H7 (cell line): ENCODE measurements at places on chromosomes 7 and 10.

- no peak for DNase-seq
Observed at GRCh38 chr7:3179456-3179855, 121.6 kb upstream of the SDK1 start.

- no peak for DNase-seq
Observed at GRCh38 chr7:116598278-116598677, 73.4 kb downstream of the CAV1 start.

GRCh38 chr7:151424799-151425198 is 15.0 kb upstream of the WDR86 start:
- DNase-seq: no peak

DNA sequence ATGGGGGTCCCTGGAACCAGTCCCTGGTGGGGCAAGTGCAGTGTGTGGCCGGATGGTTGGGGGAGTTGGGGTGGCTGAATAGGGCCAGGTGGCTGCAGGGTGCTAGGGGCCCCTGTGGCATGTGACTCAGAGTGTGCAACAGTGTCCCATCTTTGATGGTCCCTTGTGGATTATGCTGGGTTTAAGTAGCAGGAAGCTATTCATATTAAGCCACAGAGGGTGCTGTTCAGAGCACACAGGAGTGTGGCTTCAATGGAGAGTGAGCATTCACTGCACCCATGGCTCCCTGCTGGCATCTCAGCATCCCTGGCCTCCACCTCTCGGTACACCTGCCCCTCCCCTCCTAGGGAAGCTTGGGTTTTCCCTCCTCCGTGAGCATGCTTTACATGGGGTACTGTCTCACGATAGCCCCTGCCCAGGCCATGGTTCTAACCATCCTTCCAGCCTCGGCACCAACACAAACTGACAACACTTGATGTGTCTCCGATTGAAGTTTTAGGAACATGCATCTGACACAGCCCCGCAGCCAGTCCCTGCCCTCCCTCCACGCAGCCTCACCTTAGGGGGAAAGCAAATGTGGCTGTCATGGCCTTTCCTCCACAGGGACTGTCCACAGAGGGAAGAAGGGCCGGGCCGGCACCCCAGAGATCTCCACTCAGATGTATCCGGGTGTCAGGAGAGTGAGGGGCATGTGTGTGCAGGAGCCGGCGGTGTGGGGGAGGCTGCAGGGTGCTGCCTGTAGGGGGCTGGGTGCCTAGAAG is 30.4 kb upstream of the PPIF start:
- peak; percentile 64 for DNase-seq

DNA sequence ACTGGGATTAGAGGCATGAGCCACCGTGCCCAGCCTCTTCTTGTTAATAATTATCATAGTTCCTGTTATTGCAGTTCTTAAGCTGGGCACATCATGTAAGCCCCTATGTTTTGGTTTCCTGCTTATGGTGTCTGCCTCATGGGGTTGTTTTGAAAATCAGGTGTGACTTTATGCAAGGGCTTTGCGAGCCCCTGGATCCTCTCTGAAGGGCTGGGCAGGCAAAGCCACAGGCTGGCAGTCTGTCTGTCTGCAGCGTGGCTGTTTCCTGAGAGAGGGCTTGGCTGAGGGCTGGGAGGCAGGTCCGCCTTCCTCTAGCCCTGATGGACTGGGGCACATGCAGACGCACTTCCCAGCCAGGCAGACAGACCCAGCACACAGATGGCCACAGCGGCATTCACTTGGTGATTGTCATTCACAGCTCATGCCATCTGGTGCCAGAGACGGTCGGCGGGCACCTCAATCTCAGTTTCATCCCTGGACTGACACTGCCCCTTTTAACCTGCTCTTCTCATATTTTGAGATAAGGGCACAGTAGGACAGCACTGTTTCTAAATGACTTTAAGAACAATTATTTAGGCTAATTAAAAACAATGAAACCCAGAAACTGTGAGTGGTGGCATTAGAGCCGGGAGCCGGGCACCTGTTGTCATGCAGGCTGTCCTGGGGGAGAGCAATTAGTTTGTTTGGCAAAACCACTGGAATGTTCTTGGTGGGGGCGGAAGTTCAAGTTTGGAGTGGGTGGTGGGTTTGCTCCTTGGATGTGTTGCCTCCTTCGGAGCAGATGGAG is 35.5 kb downstream of the RBM20 start:
- DNase-seq: peak; percentile 22

- DNase-seq: no peak
Observed at GRCh38 chr10:117689566-117689965, 147.0 kb downstream of the EMX2 start.

- DNase-seq: no peak
Observed at GRCh38 chr7:47233996-47234395, 347.9 kb downstream of the TNS3 start.

GRCh38 chr10:25842146-25842545 is 91.9 kb upstream of the MYO3A start:
- DNase-seq: no peak

GRCh38 chr7:1103009-1103788 is 15.3 kb downstream of the GPER1 start:
- DNase-seq: no peak

DNA sequence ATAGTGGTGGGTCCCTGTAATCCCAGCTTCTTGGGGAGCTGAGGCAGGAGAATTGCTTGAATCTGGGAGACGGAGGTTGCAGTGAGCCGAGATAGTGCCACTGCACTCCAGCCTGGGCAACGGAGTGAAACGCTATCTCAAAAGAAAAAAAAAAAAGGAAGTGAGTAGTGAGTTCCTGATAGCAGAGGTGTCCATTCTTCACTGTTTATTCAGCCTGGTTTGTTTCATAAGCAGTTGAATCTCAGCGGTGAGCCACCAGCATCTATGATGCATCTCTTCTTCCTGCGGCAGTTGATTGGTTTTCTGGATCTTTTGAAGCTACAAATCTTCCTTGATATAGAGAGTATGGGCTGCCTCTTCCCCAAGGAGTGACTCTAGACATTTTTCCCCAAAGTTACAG is 316.1 kb upstream of the MTPN start:
- DNase-seq: no peak

GRCh38 chr10:17066807-17067206 is 62.8 kb downstream of the CUBN start:
- DNase-seq: no peak

- DNase-seq: no peak
Observed at GRCh38 chr7:150737265-150738055, at the start of gene GIMAP5. TSS of gene GIMAP5 (plus strand) at chr7:150737418. CDS start at chr7:150740885, 3,467 bp downstream.

DNA sequence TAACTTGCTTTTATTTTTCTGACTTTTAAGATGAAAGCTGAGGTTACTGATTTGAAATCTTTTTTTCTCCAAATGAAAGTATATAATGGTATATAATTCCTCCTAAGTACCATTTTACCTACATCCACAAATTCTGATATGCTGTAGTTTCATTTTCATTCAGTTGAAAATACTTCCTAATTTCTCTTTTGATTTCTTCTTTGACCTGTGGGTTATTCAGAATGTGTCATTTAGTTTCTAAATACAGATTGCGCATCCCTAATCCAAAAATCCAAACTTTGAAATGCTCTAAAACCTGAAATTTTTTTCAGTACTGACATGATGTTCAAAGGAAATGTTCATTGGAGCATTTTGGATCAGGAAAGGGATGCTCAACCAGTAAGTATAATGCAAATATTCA is 168.7 kb downstream of the CELF2 start:
- no peak for DNase-seq

GRCh38 chr7:108020585-108020984 is 17.6 kb upstream of the LAMB1 start:
- no peak for DNase-seq

DNA sequence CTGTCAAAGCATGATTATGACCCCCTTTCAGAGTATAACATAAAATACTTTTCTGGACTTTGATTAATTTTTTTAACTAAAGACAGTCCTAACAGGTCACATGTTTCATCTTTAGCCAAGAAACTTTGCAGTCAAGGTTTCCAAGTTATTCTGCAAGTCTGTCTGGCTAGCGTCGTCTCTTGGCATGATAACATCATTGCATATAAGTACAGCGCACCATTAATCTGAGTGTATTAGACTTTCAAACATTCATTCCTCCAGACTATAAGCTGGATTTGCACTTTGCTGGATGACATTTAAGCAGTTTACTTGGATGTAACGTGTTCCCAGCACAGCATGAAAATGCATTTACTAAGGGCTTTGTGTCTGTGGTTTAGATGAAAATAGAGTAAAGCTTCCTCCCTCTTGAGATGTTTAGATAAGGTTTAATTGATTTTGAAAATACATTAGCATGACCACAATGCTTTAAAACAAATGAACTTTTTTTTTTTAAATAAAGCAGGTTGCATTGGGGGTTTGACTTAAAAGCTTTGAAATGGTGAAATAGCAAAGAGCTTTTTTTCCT is 349.0 kb upstream of the MTPN start:
- no peak for DNase-seq

DNA sequence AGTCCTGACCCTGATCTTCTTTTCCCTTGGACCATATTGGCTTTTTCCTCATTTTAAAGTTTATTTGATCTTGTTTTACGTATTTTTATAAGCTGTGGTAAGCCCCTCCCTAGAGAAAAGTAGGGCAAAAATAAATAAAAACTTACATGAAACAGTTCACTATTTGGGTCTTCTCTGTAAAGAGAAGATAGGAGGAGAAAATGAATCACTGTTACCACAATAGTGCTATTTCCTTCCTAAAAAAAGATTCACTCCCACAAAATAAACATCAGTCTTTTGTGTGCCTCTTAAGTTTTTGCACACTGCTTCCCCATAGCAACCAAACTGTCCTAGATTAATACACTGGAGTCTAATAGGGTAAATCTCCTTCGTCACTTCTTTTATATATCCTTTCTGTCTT is 1.4 kb upstream of the SVIL start:
- no peak for DNase-seq

- DNase-seq: no peak
Observed at GRCh38 chr10:44937196-44938005, 22.2 kb upstream of the RASSF4 start.
